ENCODE measurements at places on chromosomes 6 and 20.

- DNase-seq = no peak
These were observed 22.5 kb downstream of the CUL9 start for GRCh38 chr6:43204271-43205105.

DNA sequence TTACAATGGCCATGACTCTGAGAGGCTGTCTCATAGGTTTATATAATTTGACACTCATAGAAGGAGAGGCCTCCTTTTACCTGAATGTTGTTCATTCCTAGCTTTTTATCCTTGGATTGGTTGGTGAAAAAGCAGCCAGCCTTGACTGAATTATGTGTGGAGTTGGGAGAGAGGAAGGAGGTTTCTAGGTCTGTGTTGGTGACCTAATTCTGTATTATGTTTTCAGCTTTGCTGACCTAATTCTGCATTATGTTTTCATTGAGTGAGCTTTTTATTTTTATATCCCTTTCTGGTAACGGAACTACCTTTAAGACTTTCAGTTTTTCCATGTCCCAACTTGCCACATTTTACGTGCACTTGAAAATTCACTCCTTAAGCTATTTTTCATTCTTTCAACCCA is 59.1 kb upstream of the RNF144B start:
- no peak for DNase-seq

DNA sequence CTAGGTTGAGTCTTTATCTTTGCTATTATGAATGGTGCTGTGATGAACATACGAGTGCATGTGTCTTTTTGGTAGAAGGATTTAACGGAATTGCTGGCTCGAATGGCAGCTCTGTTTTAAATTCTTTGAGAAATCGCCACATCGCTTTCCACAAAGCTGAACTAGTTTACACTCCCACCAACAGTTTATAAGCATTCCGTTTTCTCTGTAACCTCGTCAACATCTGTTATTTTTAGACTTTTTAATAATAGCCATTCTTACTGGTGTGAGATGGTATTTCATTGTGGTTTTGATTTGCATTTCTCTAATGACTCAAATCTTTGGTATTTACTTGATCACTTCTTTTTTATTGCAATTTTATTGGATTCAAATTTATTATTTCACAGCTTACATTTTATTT is 117.4 kb upstream of the HDGFL1 start:
- peak; percentile 83 for DNase-seq

- DNase-seq = peak; percentile 26
These were observed 740 bp downstream of the NELFCD start for GRCh38 chr20:58981628-58982364.

GRCh38 chr6:101931766-101932165 is 538.3 kb downstream of the GRIK2 start:
- peak; percentile 25 for DNase-seq

DNA sequence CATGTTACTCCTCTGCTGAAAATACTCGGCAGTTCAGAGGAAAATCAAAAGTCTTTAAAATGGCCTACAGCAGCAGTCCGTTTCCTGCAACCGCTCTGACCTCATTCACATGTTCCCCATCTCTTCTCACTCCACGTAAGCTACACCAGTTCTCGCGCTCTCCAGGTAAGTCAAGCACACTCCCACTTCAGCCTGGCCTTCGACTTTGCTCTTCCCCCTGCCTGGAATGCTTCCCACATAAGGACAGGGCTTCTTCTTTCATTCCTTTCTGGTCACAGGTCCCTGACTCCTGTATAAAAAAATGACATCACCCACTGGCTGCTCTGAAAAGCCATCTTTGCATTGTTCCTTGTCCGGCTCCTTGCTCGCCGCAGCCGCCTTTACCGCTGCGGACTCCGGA is 42.7 kb downstream of the MGME1 start:
- no peak for DNase-seq

DNA sequence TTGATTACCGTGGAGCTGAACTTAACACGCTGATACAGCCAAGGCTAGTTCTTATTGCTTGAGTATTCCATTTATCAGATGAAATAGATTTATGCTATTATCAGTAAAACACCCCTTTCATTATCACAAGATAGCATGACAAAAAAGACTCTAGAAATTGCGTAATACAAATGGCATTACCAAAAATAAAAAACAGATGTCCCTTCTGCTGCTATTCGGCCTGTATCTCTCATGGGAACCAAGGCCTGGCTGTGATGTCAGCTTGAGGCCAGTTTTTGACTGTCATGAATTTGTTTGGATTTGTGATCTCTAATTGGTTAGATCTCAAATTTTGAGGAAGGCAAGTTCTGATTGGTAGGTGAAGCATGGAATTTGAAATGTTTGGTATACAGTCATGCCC is 25.2 kb downstream of the MEI4 start:
- no peak for DNase-seq

- DNase-seq = no peak
These were observed 787 bp downstream of the JPH2 start for GRCh38 chr20:44186201-44186600.

DNA sequence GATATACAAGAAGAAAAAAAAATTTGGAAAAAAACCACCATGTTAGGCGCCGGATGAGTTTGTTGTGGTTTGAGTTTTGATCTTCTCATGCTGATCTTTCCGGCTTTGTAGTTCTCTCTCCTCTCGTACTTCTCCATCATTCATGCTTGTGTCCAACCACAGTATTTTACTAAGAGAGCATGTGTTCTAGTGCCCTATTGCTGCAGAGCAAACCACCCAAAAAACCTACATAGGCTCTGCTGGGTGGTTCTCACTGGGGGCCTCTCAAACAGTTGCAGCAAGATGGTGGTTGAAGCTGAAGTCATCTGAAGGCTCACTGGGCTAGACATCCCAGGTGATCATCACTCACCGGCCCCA is 404.2 kb downstream of the PLCB1 start:
- DNase-seq = no peak

GRCh38 chr6:10407018-10407673 is 7.7 kb downstream of the TFAP2A start:
- DNase-seq = no peak

GRCh38 chr20:46060301-46060881 is 29.4 kb downstream of the NCOA5 start:
- peak; percentile 13 for DNase-seq

DNA sequence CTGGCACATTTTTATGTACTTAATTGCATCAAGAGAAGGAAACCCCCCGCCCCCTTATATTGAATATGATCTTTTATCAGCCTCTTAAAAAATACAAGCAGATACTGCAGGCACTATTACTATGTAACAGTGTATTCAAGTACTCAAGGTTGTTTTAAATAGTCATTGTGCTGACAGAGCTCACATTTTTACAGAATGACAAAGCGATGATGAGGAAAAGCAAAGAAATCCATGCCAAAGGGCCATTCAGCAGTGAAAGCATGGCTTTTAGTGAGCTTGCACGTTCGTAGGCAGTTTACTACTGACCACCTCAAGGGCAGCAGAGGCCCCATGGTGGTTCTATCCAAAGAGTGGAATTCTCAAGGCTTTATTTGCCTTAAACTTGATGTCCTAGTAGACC is 146.8 kb downstream of the RPS12 start:
- peak; percentile 43 for DNase-seq

DNA sequence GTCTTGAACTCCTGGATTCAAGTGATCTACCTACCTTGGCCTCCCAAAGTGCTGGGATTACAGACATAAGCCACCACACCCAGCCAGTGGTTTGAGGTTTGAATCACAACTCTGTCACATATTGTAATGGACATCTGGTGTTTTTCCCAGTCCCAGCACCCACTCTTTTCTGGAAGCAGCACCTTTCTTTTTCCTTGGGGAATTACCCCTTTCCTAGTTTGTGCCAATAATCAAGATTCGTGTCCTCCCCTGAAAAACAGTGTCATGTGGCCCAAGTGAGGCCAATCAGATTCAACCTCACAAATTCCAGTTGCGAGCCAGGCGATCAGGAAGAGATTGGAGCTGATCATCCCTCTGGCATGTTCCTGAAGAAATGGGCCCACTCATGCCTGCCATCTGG is 71.7 kb upstream of the SGK1 start:
- DNase-seq = no peak

- DNase-seq = peak; percentile 23
These were observed 4.3 kb downstream of the SNHG17 start for GRCh38 chr20:38430679-38431325.

DNA sequence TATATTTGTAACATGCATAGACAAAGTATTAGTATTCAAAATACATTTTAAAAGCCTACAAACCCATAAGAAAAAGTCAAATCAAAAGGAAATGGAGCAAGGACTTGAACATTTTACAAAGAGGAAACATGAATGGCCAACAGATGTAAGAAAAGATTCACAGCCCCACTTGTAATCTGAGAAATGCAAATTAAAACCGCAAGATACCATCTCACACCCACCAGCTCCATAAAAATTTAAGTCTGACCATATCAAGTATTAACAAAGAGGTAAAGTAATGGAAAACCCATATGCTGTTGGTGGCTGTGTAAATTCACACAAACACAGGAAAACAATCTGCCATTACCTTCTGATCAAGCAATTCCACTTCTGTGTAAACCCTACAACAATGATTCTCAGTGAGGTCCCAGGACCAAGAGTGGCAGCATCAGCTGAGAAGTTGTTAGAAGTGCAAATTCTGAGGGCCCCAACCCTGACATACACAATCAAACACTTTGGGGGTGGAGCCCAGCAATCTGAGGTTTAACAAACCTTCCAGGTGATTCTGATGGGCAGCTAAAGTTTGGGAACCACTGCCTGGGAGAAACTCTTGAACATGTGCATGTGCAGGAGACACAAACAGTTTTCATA is 30.9 kb downstream of the BCL2L1 start:
- DNase-seq = peak; percentile 80

DNA sequence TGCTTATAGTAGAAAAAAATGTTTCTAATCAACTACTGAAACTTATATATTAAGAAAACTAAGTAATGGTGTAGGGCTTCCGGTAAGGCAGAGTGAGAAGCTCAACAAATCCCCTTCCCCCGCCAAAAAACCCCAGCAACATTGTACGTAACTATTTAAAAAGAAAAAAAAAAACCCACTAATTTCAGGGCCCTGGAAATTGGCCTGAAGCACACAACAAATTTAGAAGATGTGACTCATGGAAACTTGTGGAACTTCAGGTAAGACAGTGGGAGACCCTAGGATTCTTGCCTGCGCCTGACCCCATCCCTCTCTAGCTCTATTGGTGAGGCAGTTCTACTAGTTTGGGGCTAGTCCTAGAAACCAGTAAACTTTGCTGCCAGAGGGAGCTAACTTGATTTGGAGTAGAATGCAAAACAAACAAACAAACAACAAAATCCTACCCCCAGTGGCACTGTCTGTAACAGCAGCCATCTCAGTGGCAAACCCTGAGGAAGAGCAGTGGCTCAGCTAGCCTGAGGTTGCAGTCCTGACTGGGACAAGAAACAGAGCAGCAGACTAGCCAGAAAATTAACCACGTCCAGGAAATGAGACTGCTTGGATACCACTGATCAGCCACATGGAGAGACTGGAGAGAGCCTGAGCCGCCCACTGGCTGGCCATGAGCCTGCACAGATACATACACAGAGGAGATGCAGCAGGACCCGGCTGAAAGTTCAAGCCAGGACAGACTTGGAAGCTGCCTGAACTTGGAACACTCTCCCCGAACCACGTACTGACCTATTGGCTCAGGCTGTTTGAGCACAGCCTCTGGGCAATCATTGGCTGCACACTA is 135.1 kb downstream of the TBXT start:
- DNase-seq = peak; percentile 86

DNA sequence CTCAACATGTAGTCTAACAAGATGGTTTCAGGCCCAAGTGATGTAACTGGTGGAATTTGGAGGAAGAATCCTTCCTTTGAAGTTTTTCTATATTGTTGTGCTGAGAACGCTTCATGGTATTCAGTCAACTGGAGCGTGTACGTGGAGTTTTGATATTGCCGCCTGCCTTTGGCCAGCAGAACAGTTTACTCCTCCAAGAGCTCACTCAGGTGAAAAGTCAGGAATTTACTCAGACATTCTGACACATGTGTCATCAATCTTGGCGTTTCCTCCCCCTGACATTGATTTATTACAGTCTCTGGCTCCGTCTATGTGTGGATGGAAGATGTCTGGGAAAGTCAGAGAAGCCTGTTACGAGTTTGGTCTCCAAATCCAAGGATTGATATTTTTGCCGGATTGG is 19.0 kb upstream of the TGM2 start:
- DNase-seq = no peak

DNA sequence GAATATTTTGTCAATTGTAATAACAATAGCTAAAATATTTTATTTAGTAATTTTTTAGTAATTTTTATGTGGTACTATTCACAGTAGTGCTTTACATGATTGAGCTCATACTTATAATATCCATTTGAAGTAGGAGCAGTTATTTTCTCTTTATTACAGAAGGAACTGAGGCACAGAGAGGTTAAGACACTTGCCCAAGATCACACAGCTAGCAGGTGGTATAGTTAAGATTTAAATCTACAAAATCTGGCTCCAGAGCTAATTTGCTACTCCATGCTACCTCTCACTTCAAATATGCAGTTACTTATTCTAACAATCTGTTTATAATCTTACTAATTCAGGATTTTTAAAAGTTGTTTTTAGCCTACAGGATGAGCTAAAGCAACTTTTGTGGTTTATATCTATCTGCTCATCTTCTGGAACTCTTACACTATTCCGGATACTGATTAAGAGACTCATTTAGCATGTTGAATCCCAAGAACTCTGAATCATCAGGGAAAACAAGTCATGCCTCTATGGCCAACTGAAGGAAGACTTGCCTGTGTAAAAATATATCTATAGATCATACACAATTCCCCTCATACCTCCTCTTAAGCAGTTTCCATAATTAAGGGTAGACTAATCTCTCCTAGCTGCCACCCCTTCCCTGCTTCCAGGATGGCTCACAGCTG is 324.2 kb downstream of the UBE3D start:
- DNase-seq = peak; percentile 81

DNA sequence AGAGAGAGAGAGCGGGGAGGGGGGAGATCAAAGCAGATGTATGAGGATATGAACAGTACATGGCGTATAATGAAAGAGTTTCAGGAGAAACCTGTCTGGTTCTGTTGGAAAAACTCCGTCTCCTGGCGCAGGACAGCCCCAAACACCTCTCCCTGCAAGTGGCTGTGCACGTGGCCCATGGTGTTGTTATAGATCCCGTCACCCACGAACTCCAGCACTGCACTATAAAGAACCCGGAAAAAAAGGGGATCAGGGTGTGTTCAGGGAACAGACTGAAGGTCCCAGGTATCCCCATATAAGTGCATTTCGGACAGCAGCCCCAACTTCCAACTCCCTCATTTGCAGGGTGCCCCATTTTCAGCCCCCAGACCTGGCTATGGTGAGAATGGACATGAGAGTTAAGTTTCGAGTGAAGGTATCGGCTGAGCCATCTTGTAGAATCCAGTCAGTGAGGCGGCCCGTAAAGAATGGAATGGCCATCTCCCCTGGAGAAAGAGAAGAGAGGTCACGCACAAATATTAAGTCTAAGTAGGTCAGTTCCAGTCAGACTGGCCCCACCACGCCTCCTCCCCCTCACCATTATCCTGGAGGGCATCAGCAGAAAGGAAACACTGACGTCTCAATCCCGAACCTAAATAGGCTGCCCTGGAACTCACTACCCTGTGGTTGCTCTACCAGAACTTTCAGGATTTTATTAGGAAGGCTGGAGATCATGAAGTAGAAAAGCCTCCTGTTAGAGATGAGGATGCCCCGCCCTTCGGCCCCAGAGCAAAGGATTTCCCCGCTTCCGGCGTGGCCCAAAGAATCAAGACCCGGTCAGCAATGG is 1.3 kb downstream of the TAP1 start:
- peak; percentile 35 for DNase-seq

GRCh38 chr6:34938268-34938667 is 49.2 kb downstream of the ANKS1A start:
- peak; percentile 10 for DNase-seq

- DNase-seq = no peak
These were observed 8.1 kb upstream of the ARFGAP1 start for GRCh38 chr20:63264519-63264918.

- no peak for DNase-seq
These were observed 53.0 kb downstream of the GNAS-AS1 start for GRCh38 chr20:58797371-58798338.

- DNase-seq = peak; percentile 38
These were observed 107.0 kb upstream of the FOXO3 start for GRCh38 chr6:108453601-108454185.
